Natural killer cell (primary cell): ENCODE measurements at places on chromosomes 16 and 17. TPM values are rescaled to one million over a fixed set of nuclear protein-coding genes. Genes with fewer than 3 reads are reported as not detected.

DNA sequence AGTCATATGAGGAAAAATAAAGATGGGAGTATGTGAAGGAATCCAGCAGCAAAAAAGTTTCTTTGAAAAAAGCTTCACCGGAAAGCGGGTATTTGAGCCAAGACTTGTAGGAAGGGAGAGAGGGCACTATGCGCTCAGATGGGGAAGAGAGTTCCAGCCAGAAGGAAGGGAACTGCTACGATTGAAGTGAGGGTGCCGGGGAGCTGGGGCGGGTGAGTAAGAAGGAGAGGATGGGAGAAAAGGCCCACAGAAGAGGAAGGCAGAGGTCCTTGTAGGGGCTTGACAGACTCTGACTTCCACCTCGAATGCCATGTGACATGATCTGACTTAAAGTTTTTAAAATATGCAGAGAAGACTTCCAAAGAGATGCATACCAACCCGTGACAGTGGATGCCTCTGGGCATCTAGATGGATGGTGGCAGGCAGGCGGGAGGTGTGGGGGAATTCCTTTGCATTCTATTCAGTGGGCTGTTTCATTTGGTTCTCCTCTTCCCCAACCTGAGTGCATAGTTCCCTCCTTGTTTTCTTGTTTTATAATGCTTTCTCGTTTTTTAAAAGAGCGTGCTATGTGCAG lies 44.9 kb downstream of the CDRT4 start:
- H3K27me3 ChIP-seq = no peaks in the 10 kb centered on the region
- no peak overlapping the region for H3K27ac ChIP-seq
- H3K4me3 ChIP-seq = no peak overlapping the region
- DNase-seq = no peak
- H3K36me3 ChIP-seq = no peaks in the 10 kb centered on the region

Gene MAPT
- 0.14 TPM for total RNA-seq

GRCh38 chr17:43917016-43917347 lies 9.6 kb upstream of the MPP2 start:
- H3K36me3 ChIP-seq = no peaks in the 10 kb centered on the region
- H3K4me3 ChIP-seq = peak overlapping the region; percentile 41
- no peak overlapping the region for H3K27ac ChIP-seq
- H3K27me3 ChIP-seq = peaks cover 2% of the 10 kb centered on the region

GRCh38 chr16:67345401-67345800 lies 18.8 kb downstream of the LRRC36 start:
- no peak overlapping the region for H3K4me3 ChIP-seq
- no peak overlapping the region for H3K27ac ChIP-seq
- no peaks in the 10 kb centered on the region for H3K27me3 ChIP-seq
- H3K4me1 ChIP-seq = no peaks in the 10 kb centered on the region
